Activated T-helper 9 cell treated with anti-CD3 and anti-CD28 coated beads, Interleukin-2, amount 50 U/mL, for 16 hours (primary cell): ENCODE measurements at places on chromosomes 3 and 15.

DNA sequence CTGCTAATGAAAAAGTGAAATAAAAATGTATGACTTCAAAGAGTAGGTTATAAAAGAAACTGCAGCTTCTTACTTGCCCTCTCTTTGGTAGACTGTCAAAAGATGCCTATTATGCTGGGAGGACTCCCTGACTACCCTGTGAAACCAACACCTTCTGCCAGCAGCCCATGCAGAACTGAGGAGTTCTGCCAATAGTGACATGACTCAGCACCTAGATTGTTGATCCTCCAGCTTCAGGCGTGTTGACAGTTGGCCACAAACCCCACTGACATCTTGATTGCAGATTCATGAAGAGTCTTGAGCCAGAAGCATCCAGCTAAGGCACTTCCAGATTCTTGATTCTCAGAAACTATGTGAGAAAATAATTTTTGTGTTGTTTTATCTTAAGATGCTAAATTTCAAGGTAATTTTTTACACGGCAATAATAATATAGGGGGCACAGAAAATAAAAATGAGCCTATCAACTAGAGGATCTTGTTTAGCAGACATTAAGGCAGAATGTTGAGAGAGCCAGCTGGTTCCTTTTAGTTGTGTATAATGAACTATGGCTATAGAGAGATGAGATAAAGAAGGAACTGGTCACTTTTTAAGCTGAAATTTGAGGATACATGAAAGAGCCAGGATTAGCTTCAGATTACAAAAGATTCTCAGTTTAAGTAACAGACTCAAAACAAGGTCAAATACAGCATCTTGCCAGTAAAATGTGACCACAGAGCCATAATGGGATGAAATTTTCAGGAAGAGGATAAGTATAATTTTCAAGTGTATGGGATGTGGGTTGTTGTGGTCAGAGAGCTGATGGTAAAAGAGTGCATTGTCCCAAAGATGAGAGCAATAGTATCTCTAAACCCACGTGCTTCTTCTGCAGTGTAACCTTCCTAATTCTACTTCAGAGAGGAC lies 588.7 kb upstream of the CBLB start:
- DNase-seq, result no peak

GRCh38 chr15:56339594-56339993 lies 25.6 kb upstream of the TEX9 start:
- no peak for DNase-seq

DNA sequence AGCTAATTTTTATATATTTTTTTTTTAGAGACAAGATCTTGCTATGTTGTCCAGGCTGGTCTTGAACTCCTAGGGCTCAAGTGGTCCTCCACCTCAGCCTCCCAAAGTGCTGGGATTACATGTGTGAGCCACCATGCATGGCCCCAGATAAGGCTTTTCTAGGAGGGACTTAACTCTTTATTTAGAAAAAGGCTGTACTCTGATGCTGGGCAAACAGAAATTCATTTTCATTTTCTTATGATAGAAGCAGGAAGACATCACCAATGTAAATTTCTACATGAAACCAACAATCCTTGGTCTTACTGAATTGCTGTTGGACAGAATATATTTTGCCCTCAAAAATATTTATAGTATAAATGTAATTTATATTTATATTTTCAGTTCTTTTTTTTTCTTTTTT lies 9.6 kb downstream of the NIPA1 start:
- DNase-seq, result no peak

DNA sequence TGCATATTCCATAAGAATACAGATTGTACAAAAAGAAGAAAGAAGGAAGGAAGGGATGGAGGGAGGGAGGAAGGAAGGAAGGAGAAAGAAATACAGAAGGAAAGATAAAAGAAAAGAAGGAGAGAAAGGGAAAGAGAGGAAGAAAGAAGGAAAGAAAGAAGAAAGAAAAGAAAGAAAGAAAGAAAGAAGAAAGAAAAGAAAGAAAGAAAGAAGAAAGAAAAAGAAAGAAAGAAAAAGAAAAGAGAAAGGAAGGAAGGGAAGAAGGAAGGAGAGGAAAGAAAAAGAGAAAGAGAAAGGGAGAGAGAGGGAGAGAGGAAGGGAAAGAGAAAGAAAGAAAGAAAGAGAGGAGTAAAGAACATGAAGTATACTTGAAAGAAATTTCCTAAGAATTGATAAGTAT lies 577.9 kb upstream of the ALCAM start:
- no peak for DNase-seq

- no peak for DNase-seq
These were observed 47.2 kb downstream of the CCDC33 start for GRCh38 chr15:74283368-74283767.

- DNase-seq, result no peak
These were observed 29.0 kb downstream of the CMSS1 start for GRCh38 chr3:99846477-99847160.

DNA sequence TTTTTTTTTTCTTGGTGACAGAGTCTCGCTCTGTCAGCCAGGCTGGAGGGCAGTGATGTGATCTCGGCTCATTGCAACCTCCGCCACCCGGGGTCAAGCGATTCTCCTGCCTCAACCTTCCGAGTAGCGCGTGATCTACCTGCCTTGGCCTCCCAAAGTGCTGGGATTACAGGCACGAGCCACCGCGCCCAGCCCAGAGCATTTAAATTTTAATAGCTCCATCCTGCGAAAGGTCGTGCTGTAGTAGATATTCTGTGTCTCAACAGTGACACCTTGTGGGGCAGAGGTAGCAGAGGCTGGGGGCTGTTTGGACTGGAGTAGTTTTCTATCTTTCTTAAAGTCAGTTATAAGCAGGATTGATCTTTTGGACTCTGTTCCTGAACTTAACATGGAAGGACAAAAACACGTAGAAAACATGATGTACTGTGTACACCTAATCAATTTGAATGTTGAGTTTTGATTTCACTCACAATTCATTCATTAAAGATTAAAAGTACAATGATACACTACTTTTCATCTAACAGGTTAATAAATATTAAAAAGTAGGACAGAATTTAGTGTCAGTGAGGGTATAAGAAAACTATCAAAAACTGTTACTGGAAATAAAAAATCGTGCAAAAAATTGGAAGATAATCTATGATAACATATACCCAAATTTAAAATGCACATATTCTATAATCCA lies 11.0 kb upstream of the PDCD6IP start:
- peak; percentile 26 for DNase-seq

DNA sequence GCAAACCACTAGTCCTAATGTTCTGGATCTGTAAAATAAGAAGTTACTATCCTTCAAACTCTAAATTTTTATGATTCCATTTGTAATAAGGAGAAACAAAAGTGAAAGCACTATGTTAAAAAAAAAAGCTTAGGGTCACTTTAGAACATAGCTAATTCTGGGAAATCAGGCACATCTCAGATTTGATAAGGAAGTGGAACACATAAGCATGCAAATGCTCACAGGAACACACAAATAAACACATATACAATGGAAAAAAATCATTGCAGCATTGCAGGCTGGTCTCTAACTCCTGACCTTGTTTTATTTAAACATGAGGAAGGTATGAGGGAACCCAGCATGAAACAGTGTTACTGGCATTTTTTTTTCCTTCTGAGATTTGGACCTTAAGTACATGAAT lies 63.2 kb upstream of the TNFSF10 start:
- no peak for DNase-seq

- DNase-seq, result no peak
These were observed 15.9 kb downstream of the SEMA3G start for GRCh38 chr3:52429031-52429430.

DNA sequence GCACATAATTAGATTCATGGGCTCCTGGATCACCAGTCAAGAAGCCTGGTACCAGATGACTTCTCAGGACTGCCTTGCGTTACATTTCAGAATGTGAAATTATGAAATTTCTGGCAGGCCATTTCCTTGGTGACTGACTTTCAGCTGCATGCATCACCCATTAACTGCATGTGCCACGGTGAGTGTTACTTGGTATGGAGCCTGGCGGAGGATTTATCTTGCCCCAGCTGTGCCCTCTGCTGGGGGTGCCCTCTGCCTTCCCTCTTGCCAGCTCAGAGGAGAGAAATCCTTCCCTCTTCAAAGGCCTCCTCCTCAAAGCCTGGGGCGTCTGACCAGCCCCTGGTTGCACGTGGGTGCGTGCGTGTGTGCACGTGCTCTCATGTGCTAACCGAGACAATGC lies 57.7 kb upstream of the CTSH start:
- no peak for DNase-seq

GRCh38 chr3:126060613-126061145 lies 23.2 kb downstream of the SLC41A3 start:
- no peak for DNase-seq

GRCh38 chr3:27927882-27928281 lies 205.8 kb upstream of the EOMES start:
- DNase-seq, result no peak

DNA sequence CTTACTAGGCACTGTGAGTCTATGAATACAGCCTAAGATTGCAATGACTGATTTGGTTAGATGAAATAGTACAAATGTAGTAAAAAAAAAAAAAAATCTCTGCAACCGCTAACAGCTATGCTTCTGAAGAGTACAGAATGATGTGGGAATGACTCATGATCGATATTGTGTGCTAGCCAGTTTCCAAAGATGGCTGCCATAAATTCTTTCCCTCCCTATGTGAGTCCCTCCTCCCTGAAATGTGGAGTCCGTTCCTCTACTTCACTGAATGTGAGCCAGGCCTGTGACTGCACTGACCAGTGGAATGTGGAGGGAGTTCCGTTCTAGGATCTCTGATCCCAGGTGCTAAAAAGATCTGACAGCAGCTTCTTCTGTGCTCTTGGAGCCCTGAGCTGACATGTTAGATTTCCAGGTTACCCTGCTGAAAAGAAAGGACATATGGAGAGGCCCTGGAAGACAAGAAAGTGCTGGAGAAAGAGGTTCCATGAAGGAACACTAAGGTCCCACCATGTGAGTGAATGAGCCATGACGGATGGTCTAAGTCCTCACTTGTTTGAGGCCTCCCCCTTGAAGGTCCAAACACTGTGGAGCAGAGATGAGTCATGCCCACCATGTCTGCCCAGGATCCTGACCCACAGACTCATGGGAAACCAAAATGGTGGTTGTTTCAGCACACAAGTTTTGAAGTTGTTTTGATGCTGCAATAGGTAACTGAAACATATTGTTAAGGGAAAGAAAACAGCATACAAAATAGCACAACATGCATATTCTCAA lies 46.3 kb downstream of the DGKG start:
- no peak for DNase-seq

DNA sequence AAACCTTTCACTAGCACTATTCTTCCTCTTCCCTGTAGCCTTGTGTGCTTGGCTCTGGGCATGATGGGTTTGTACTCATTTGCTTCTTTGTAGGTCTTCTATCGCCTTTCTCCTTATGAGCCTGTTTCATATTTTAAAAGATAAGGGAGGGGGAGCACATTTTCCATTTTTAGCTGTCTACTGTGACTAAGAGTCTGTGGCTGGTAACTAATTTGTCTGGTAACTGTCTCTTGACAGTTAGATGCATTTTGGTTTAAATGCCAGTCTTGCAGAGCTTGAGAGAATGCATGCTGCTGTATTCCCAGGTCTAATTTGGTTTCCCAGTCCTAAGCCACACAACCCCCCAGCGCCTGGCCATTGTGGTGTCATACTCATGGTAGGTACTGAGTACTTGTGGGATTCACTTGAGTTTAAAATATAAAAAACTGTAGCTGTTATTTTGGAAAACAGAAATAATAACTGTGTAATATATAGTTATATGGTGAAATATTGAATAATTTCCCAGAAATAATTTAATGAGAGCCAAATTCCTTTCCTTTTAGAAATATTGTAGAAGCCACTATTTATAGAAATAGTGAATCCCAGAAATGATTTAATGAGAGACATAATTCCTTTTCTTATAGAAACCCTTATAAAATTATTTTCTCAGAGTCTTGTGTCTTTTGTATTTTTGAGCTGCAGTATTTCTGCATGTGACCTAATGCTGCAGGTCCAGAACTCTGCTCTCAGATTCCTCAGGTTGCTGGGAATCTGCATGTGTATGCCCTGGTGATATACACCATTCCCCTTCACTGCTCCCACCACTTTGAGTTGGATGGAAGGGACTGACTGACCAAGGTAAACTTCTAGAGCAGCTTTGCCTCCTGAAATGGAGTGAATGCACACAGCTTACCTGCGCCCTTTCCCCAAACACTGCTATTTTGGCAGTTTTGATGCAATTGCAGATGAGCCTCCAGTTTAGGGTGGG lies 13.9 kb upstream of the GPR171 start:
- no peak for DNase-seq

DNA sequence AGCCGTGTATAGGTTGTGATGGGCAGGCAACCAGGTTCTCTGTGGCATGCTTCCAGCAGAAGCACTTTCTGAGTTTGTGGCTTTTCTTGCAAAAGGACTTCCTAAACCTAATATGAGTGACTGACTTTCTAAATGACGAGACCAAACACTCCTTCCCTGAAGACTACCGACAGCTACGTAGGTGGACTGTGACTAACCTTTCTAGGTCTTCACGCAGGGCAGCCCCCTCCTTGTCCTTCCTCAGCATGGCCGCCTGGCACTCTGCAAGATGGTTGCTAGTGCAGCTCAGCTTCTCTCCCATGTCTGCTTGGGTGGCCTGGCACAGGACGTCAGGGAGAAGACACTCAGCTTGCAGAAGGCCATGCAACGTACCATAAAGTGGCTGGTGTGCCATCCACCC lies 20.9 kb downstream of the CXCR6 start:
- DNase-seq, result peak; percentile 43

GRCh38 chr3:150461399-150461798 lies 53.3 kb downstream of the TSC22D2 start:
- DNase-seq, result no peak

- DNase-seq, result no peak
These were observed 746.2 kb downstream of the GRM7 start for GRCh38 chr3:7607083-7607482.

DNA sequence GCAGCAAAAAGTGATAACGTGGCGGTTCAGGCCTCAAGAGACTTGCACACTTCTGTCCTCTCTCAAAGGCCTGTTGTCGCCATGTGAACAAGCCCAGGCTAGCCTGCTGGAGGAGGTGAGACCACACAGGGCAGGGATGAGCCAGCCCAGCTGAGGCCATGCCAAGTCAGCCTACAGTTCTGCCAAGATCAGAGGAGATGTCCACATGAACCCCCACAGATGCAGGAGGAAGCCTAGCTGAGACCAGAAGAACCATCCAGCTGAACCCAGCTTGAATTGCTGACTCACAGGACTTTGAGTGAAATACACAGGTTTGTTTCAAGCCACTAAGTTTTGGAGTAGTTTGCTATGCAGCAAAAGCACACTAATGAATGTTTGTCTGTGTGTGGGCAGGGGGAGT lies 50.3 kb upstream of the SEC13 start:
- no peak for DNase-seq

- DNase-seq, result no peak
These were observed 263.3 kb downstream of the NEK10 start for GRCh38 chr3:27105904-27106303.

DNA sequence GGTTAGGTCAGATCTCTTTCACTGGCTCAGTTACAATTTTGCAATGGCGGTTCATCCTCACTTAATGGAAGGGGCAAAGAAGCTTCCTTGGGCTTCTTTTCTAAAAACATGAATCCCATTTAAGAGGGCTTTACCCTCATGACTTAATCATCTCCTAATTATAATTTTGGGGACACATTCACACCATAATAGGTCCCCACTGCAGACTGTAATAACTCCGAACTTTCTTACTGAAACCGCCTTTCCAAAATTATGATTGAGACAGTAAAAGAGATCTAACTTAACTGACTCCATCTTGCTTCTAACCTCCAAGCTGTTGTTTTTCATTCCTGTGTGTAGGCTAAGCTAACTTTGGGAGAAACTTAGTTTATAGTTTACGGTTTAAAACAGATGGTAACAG lies 33.3 kb upstream of the C15orf39 start:
- no peak for DNase-seq

- no peak for DNase-seq
These were observed 90.5 kb downstream of the IGF1R start for GRCh38 chr15:98738689-98739401.

- no peak for DNase-seq
These were observed 1108.3 kb downstream of the ROBO1 start for GRCh38 chr3:78659386-78659987.
